Immature natural killer cell (primary cell): ENCODE measurements at places on chromosomes 13 and 19.

- DNase-seq = no peak
Observed at GRCh38 chr13:92365904-92366303, 860.7 kb upstream of the GPC6 start.

GRCh38 chr13:32850316-32851052 is 165.7 kb upstream of the KL start:
- no peak for DNase-seq

GRCh38 chr13:112894423-112894672 is 74.7 kb upstream of the MCF2L start:
- DNase-seq = no peak

DNA sequence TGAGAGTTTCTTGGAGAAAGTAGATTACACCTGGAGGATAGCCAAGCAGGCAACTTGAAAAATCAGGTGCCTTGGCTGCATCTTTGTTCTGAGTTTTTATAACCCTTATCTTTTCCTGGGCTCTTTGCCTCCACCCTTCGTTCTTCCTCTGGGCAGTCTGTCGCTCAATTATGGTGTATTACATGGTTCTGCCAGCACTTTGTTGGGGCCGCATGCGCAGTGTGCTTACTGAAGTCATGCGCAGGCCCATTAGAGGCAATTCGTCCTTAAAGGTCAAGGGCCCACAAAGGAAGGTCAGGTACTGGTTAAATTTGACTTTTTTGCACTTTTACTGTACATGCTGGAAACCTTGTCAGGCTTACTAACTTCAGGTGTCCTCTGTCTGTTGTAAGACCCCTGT is 761.9 kb upstream of the SLITRK5 start:
- no peak for DNase-seq

GRCh38 chr19:6273701-6274601 is 5.8 kb downstream of the MLLT1 start:
- no peak for DNase-seq

DNA sequence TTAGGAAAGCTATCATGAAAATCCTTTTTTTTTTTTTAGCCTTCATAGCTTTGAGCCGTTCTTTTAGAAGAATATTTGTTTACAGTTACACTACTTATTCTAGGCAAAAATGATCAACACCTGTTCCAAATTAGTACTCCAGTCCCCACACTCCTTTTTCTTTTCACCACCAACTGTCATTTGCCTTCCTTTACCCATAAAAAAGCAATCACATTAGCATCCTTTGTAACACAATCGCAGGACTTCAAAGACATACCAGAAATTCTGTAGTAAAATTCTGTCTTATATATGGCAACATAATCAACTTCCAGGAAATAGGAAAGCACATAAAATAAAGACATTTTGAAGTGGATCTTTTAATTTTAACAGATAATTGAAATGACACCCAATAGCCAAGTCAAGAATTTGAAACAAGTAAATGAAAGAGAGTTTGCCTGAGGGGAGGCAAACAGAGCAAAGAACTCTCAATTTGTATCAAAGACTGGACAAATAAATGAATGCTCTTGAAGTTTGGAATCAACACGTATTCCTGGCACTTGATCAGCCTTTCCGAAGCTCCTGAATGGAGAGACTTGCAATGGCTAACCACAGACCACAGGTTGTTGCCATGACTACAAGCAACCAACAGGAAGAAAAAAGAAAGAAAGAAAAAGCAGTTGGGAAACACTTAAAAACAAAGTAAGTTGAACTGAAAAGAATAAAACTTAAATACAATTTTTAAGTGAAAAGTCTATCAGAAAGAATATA is 206.8 kb downstream of the PCDH9 start:
- DNase-seq = no peak

GRCh38 chr13:33367926-33368325 is 82.4 kb upstream of the STARD13 start:
- no peak for DNase-seq

- no peak for DNase-seq
Observed at GRCh38 chr13:103812971-103813370, 746.8 kb upstream of the SLC10A2 start.

GRCh38 chr19:32680986-32681385 is 5.3 kb downstream of the RGS9BP start:
- no peak for DNase-seq
